ENCODE measurements at places on chromosomes 12 and 14. TPM values are rescaled to one million over a fixed set of nuclear protein-coding genes. Genes with fewer than 3 reads are reported as not detected.
A peak's percentile ranks its signal among the peaks of the same experiment; 100 is the strongest.

OR6C2 gene
- total RNA-seq, result not detected

RAD51B gene
- total RNA-seq, result 17.6 TPM

GLI1 gene
- 4.1 TPM for total RNA-seq

IFI27 gene
- 10.1 TPM for total RNA-seq

VWF gene
- 0.31 TPM for total RNA-seq

BMP4 gene
- total RNA-seq, result 3.8 TPM

DNA sequence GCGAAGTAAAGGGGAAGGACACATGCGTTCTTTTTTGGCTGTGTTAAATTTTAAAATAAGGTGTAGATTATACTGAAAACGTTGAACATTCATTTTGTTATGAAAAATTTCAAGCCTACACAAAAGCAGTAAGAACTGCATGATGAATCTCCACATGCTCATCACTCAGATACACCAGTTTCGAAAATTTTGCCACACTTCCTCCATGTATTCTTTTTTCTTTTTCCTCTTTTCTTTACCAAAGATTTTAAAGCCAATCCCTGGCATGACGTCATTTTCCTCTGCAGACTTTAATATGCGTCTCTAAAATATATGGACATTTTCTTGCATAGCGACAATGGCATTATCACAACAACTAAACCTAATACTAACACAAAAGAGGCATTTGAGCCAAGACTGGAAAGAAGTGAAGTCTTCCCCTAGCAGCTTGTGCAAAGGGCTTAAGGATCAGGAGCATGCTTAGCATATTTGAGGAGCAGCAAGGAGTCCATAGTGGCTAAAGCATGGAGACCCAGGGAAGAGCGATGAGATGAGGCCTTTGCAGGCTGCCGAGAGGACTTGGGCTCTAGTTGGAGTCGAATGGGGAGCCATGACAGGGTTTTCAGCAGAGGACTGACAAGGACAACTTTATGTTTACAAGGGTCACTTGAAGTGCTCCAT is 111.9 kb downstream of the ERC1 start:
- DNase-seq, result no peak

DNA sequence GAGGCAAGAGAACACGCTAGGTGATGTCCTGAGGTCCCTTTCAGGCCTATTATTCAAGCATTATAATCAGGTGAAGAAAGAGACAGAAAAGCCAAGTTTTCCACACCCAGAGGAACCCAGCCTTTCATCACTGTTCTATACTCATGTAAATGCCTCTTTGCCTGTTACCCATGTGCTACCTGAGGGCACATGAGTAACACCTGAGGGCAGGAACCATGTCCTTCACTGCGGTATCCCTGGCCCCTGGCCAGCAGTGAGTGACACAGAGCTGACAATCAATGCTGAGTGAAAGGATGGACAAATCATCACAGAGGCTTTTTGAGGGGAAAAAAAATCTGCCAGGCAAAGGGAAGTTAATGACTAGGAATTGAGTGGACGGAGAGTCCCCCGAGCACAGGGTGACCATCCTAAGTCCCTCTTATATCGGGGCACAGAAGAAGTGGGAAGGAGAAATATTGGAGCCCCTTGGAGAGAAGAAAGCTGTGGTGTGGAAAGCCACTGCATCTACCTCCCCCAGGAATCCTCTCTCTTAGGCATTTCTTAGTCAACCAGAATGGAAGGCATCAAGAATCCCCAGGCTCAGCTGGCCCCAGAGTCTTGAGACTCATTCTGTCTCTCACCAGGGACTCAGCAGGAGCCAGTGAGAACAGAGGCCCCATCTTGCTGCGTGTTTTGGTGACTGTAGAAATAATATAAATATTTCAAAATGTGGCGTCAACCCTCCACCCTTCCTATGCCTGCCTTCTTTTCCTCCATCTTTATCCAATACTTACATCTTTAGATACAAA is 212.9 kb downstream of the DPF3 start:
- no peak for DNase-seq

- DNase-seq, result no peak
These were observed 40.6 kb downstream of the IGF1 start for GRCh38 chr12:102439426-102440405.

DNA sequence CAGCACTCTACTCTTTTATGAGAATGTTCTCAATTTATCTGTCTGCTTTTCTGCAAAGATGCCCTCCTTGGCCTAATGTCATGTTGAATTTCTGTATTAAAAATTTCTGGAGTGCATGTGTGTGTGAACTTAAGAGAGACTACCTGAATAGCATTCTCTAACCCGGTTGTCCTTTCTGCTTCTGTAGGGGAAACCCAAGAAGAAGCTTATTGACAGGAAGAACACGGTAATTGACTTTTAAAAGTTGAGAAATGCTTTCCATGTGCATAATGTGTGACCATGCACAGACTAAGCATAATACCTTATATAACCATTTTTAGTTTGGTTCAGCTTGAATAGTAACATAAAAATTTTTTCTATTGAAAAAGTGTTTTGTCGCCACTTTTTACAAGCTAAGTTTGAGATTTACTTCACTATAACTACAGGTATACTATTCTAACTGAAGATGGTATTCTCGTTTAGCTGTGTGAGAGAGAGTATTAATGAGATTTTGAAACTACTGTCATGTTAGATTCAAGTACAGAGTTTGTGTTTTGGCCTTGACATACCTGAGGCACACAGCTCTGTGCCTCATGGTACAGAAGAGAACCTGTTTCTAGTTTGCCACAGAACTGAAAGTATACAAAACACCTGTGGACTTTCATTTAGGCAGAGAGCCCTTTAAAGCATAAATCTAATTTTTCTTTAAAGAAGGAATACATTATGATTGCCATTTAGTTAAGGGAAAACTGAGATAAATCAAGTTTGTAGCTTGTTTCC is 96.8 kb downstream of the TTLL5 start:
- no peak for DNase-seq

DNA sequence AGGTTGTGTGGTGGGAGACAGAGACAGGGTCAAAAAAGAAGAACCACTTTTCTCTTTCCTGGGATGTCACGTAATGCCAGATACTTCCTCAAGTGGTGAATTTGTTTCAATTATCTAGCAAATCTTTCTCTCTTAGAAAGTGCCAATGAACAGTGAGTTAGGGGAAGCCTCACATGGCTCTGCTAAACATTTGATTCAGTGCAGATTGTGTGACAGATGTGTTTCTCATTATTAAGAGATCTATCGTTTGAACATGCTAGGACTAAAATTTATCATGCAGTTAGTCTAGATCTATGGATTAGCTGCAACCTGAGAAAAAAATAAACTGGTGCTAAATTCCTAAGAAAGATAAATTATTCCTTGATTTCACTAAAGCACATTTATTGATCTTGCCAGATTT is 247.8 kb downstream of the MDGA2 start:
- no peak for DNase-seq

- DNase-seq, result no peak
These were observed 46.5 kb downstream of the NCOR2 start for GRCh38 chr12:124520907-124521306.

DNA sequence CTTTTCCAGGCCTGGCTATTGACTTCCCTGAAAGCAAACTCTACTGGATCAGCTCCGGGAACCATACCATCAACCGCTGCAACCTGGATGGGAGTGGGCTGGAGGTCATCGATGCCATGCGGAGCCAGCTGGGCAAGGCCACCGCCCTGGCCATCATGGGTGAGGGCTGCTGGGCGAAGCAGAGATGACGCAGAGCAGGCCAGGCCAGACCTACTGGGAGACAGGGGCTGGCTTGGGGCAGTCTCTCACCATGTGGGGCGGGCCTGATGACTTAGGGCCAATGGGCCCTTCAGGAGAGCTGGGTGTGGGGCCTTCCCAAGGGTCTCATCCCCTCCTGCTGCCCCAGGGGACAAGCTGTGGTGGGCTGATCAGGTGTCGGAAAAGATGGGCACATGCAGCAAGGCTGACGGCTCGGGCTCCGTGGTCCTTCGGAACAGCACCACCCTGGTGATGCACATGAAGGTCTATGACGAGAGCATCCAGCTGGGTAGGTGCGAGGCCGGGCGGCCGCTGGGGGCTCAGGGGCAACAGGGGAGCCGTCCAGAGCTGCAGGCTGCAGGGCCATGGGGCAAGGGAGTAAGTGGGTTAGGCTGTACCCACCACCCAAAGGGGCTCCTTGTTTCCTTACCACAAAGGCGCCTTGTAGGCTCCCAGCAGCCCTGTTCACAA is 33.0 kb upstream of the LRP1-AS start:
- DNase-seq, result no peak

DNA sequence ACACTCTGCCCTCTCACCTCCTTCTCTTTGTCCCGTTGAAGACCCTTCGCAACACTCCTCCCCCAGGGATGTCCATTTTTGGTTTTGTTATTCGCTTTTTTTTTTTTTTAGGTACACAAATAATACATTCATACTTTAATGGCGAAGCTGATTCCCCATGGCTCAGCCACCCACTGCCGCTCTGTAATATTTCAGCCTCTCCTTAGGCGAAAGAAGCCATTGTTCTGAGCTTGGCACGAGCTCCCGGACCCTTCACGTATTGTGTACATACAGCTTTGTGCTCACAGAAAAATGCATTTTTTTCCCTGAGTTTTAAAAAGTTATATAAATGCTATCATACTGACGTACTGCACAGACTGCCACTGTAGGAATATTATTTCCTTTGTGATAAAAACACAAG is 115.0 kb downstream of the TMEM132C start:
- DNase-seq, result no peak

DNA sequence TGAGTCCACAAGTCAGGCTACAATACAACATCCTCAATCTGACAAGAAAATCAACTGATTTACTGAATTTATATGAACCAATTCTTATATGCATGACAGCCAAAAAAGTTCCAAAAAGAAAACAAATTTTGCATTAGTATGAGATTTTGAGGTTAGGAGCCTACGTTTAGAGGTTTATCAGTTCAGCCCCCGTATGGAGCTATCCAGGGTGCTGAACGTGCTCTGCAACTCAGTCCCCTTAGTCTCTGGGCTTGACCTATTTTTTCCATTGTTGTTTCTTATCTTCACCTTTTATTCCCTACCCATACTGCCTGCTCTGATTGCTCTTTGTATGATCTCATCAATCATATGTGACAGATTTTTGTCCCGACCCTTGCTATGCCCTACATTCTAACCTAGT is 693.0 kb downstream of the NRXN3 start:
- peak; percentile 47 for DNase-seq

GRCh38 chr12:101940400-101940950 is 63.1 kb downstream of the DRAM1 start:
- no peak for DNase-seq

GRCh38 chr12:57146961-57147944 is at the start of gene LRP1-AS:
TSS of gene LRP1-AS (minus strand) at chr12:57147619.
- DNase-seq, result no peak

DNA sequence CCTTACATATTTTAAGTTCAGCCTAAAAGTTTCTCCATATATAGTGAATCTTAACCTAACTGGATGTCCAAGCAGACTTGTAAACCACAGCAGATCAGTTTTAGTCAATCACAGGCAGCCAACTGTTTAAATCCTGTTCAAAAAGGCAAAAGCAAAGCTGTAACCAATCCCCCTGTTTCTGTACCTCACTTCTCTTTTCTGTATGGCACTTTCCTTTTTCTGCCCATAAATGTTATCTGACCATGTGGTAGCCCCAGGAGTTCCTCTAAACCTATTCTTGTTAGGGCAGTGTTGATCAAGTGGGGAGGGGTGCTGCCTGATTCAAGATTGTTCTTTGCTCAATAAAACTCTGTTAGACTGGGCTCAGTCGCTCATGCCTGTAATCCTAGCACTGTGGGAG is 8.5 kb upstream of the DACT1 start:
- DNase-seq, result no peak

GRCh38 chr14:20614038-20614840 is 23.1 kb upstream of the RNASE12 start:
- no peak for DNase-seq

GRCh38 chr12:45863332-45863731 is 127.0 kb downstream of the SCAF11 start:
- DNase-seq, result no peak

- no peak for DNase-seq
These were observed 52.3 kb downstream of the PPM1H start for GRCh38 chr12:62882696-62883095.

DNA sequence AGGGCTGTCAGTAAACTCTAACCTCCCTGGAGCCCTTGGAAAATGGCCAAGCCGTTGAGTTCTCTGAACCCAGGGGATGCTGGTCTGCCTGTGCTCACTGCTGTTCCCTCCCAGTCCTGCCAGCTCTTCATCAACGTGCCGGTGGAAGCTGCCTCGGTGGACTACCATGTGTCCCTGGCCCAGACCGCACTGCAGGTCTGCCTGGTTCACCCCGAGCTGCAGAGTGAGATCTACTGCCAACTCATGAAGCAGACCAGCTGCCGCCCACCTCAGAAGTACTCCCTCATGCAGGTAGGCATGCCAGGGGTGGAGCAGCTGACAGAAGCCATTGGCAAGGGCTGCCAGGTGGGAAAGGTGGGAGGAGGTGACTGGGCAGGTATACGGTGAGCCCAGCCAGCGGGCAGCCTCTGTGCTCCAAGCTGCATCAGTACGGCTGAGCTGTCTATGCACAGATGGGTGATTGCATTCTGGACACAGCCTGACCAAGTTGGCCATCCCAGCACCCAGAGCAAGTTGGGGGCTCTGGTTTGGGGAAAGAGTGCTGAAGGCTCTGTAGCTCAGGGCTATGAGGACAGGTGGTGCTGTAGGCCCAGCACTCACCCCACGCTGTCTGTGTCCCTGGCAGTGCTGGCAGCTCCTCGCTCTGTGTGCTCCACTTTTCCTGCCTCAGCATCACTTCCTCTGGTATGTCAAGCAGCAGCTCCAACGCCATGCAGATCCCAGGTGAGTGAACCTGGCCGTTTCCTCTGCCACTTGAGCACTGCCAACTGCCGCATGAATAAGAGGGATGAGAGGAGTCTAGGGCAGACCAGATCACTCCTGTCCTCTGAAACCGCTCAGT is 21.9 kb downstream of the PIGH start:
- no peak for DNase-seq
